Activated T-cell treated with anti-CD3 and anti-CD28 coated beads, Interleukin-2, amount 50 U/mL, for 72 hours (primary cell): ENCODE measurements at places on chromosomes 12 and 14. TPM values are rescaled to one million over a fixed set of nuclear protein-coding genes. Genes with fewer than 3 reads are reported as not detected.
A peak's percentile ranks its signal among the peaks of the same experiment; 100 is the strongest.

The PYGL gene
- total RNA-seq = 0.50 TPM

The CMKLR1 gene
- total RNA-seq = not detected

The CIROP gene
- not detected for total RNA-seq

The TSHR gene
- total RNA-seq = not detected

The KCNH5 gene
- not detected for total RNA-seq

The KRT3 gene
- total RNA-seq = not detected

The PGF gene
- total RNA-seq = 0.35 TPM

The PRB2 gene
- total RNA-seq = not detected

DNA sequence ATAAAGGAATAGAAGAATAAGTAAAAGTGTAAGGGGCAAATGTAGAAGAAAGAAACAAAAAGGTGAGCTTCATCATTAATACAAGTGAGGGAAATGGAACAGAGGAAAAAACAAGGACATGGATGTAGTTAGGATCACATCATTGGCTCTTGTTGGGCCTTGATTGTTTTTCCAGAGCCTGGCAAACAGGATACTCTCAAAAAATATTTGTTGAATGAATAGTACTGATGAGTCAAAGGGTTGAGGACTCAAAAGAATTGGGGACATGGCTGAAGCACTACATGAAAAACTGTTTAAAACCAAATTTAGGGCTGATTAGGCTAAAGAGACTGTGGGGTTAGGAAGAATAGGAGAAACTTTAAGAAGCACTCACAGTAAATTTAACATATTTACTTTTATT is 11.4 kb upstream of the SRP54 start:
- no peak for DNase-seq

GRCh38 chr12:2633825-2634200 is 161.0 kb upstream of the FKBP4 start:
- DNase-seq = no peak

DNA sequence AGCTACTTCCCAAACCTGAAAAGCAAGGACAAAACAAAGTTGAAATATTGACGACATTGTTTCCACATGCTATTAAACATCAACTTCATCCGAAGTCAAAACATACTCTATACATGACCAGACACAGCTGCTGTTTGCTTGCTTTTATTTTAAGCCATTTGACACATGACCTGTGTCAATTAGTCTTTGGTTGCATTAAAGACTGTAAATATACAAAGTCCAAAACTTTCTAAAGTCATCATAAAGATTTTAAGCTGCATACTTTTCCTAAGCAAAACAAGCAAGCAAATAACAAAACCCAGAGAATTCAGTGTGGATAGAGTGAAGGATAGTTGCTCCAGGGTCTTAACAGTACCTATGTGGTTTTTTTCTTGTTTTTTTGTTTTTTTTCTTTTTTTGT is 21.8 kb downstream of the HAL start:
- no peak for DNase-seq

- DNase-seq = no peak
Measured at GRCh38 chr12:52551216-52551865, 1.6 kb downstream of the KRT71 start.

GRCh38 chr14:96126783-96127271 is 77.8 kb upstream of the BDKRB2 start:
- no peak for DNase-seq

DNA sequence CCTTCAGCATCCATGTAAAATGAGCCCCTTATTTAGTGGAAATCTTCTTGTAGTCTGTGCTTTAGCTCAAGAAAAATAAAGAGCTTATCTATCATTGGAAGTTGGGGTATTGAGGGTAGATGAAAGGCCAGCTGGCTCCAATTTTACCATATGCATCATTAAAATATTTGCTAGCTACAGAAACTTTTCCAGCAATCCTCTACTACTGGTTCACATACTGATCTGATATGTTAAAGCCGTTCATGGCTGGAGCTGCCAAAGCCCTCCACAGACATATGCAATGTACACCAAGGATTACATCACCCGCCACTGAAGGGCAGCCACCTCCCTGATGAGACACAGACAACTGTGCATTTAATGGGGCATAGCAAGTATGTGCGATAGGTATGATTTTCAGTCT is 1205.3 kb downstream of the GALC start:
- no peak for DNase-seq

GRCh38 chr14:70052990-70053389 is 135.8 kb downstream of the SLC8A3 start:
- peak; percentile 8 for DNase-seq

GRCh38 chr12:130155416-130156073 is 6.7 kb upstream of the FZD10 start:
- DNase-seq = no peak

DNA sequence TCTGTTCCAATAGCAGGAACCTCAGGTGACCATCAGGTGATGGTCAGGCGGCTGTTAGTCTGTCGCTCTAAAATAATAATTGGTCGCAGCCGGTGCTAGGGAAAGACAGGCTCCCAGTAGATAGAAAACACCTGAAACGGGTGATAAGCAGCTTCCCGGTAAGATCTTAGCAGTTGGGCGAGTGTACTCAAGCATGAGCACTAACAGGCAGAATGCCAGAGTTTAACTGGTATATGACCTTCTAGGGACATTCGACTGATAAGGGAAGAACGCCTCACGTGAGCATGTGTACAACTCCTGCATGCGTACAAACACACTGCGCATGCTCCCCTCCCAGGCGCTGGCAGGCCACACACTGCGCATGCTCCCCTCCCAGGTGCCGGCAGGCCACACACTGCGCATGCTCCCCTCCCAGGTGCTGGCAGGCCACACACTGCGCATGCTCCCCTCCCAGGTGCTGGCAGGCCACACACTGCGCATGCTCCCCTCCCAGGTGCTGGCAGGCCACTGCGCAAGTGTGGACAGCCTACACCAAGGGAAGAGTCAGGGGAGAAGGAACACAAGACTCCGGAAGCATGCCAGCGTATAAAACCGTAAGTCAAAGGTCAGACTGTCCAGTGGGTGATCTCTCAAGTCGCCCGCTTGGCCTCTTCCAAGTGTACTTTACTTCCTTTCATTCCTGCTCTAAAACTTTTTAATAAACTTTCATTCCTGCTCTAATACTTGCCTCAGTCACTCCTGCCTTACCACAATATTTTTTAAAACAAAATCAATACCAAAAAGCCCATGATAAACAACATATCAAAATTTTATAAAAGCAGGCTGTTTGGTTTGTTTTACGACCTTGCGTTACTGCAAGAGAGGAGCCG is 24.5 kb downstream of the GPRC5D start:
- no peak for DNase-seq

DNA sequence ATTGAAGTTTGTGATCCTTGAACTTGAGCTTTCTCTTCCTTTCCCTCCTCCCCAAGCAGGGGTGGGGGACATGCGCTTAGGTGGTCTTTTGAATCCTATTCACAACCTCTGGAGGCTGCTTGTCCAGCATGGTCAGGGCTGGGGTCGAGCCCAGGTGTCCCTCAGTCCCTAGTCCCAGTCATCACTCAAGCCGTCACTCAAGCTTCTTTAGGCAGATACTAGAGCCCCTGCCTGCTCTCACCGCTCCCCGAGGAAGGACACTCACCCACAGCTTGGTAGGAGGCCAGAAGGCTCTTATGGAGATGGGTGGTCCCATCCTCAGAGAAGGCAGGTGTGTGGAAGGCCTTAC is 532 bp upstream of the C1RL start:
- DNase-seq = no peak

DNA sequence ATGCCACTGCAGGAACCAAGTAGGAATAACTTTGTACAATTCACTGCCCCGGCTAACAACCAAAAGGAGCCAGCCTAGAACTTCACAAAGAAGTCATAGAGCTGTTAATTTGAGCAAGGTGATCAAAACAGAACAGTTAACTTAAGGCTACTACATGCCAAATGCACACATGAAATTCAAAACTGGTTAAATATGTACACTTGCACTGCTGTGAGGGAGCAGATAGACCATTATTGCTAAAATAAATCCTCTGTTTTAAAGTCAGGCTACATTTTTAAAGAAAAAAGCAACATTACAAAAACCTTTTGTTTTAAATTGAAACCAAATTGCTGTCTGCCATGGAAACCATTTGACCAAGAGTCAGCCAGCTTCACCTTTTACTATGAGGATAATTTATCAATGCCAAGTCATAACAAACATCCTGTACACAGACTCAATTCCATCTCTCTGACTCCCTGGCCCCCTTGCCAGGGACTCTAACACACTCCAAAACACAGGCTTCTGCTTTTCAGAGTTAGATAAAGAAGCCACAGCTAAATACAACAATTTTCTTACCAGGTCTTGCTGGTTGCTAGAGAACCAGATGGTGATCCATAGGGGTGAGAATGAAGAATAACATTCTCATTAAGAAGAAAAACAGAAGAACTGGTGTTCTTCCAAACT is 84.0 kb downstream of the LRP6 start:
- DNase-seq = no peak

DNA sequence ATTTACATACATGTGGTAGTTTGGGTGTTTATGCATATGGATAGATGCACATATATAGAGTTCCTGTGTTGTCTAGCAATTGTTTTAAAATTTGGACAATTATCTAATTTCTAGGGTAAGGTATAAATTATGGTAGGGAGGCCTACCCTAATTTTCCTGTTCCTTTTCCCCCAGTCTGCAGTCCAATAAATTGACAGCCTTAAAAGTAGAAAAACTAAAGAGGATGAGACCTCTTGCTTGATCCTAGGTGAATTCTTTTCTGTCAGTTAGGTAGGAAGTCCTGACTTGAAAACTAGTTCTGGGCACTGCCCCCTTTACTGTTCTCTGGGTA is 2.1 kb upstream of the CDKN1B start:
- DNase-seq = no peak

GRCh38 chr12:69996241-69996640 is 171.2 kb downstream of the MYRFL start:
- DNase-seq = no peak

- peak; percentile 73 for DNase-seq
Measured at GRCh38 chr14:100438678-100439592, 115.8 kb downstream of the SLC25A47 start.

GRCh38 chr12:47190905-47191304 is 111.1 kb upstream of the AMIGO2 start:
- DNase-seq = no peak

- no peak for DNase-seq
Measured at GRCh38 chr12:29072631-29073030, 76.4 kb upstream of the FAR2 start.

DNA sequence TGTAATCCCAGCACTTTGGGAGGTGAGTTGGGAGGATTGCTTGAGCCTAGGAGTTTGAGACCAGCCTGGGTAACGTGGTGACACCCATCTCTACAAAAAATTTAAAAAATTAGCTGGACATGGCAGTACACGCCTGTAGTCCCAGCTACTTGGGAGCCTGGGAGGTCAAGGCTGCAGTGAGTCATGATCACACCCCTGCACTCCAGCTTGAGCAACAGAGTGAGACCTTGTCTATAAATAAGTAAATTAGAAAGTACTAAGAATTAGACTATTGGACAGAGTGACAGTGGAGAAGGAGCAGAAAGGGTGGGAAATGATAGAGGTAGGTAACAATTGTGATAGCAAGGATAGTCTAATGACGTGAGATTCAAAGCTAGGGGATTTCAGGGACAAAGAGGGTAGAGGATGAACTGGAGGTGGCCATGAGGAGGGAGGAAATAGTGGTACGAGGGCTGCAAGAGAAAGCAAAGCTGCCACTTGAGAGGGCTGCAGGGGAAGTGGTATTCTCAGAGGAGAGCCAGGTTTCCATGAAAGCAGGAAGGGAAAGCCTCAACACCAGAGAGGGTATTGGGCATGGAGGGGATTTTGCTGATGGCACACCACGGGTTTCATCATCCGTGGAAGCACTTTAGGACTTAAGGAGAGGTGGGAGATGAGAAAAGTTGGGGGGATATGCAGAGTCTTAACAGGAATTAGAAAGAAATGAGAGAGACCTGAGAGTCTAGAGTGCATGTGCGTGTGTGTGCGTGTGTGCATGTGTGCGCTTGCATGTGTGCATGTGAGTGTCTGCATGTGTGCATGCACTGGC is 85.6 kb downstream of the SYNE2 start:
- DNase-seq = peak; percentile 10

DNA sequence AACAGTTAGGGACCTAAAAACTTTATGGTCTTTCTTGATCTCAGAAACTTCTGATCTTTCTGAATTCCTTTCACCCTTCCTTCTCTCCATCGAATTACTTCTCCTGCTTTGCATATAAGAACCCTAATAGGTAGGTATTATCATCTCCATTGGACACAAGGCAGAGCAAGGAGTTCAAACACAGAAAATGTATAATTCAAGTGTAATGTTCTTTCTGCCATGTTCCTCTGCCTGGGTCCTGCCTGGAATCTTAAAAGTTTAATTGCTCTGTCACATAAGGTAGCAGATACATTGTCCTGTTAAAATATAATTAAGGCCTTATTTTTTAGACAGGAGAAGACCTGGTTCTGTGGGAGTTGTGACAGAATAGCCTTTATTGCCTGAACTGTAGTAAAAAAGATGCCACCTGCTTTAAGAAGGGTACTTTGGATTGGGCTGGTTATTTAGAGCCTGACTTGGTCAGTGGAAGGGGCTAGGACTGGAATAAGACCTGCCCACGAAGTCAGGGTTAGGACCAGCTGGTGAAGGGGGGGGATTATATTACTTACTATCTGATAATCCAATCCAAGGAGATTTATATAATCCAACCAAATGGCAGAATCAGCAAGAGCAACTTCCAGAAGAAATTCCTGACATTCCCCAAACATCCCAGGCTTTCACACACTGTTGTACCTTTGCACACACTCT is 10.4 kb downstream of the G2E3 start:
- no peak for DNase-seq

DNA sequence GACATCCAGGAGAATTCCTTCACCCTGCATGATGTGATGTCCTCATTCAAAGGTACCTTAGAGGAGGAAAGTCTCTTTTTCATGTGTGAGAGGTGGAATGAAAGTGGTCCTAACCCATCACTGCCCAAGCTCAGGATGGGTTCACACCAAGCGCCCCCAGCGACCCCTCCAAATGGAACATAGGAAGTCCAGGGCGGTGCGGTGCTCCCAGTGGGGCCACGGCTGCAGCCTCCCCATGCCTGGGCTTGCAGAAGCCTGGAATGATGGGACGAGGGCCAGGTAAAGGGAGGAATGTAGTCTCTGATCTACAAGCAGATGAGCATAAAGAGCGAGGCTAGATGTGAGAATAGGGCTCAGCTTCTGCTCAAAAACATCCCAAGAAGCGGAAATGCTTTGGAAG is 196.3 kb downstream of the TTC7B start:
- DNase-seq = no peak

DNA sequence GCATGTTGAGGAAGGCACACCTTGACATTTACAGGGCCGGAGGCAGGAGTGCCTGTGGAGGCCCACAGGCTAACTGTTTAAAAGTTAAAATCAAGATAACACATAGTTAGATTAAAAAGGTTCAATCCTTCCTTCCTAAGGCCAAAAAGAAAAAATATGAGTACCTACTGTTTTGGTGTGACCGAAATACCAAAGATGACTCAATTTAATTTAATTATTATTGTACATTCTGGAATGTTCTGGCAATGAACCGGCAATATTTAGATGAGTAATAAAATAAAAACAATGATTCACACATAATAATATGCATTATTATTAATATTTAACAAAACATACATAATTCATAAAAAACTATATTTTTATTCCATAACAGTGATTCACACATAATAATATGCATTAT is 136.8 kb upstream of the NTF3 start:
- no peak for DNase-seq

- DNase-seq = no peak
Measured at GRCh38 chr12:123126294-123127181, 24.4 kb downstream of the PITPNM2 start.

GRCh38 chr12:71642264-71642663 is 21.4 kb downstream of the ZFC3H1 start:
- no peak for DNase-seq
